ENCODE measurements at places on chromosomes 4 and X. TPM values are rescaled to one million over a fixed set of nuclear protein-coding genes. Genes with fewer than 3 reads are reported as not detected.

SPANXD gene
- total RNA-seq = not detected

- no peak for DNase-seq
Observed at GRCh38 chrX:148913971-148914370, 413.6 kb downstream of the AFF2 start.

DNA sequence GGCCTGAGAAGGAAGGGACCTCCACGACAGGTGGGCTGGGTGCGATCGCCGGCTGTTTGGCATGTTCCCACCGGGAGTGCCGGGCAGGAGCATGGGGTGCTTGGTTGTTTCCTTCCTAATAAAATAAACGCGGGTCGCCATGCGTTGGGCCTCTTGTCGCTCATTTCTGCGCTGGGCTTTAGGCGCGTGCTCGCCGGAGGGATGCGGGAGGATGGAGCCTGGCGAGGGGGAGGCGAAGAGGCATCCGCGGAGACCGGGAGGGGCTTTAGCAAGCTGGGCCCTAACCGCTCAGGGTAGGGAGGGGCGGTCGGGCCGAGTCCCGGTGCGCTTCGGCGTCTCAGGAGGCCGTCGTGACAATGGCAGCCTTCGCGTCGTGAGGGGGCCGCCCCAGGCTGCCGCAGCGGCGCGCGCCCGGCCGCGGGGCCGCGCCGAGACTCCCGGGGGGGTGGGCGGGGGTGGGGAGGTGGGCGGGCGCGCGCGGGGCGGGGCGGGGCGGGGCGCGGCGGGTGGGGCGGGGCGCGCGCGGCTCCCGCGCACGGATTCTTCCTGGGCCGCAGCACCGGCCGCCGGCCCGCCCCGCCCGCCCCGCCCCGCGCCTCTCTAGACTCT lies 476 bp upstream of the GDI1 start:
- peak; percentile 37 for DNase-seq

CCDC160 gene
- not detected for total RNA-seq

IL21 gene
- 35.0 TPM for total RNA-seq

- DNase-seq = no peak
Observed at GRCh38 chr4:106444557-106444956, 76.0 kb upstream of the GIMD1 start.

DNA sequence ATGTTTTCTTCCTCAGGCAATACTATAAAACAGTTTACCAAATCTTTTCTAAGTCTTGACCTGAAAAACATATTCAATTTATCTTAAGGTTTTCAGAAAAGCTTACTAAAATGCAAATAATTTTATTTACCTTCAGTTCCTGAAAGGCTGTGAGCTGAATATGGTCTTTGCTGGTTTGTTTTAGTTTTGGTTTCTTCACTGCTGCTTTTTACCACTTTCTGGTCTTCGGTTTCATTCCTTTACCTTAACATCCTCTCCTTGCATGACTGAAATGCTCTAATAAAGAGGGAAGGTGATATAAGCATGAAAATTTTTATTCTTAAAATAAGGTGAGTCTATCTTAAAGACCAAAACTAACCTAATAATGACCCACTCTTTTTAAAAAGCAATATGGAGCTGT lies 97.1 kb upstream of the NRK start:
- DNase-seq = no peak

GRCh38 chr4:22072240-22072639 lies 123.7 kb upstream of the KCNIP4 start:
- DNase-seq = no peak

DNA sequence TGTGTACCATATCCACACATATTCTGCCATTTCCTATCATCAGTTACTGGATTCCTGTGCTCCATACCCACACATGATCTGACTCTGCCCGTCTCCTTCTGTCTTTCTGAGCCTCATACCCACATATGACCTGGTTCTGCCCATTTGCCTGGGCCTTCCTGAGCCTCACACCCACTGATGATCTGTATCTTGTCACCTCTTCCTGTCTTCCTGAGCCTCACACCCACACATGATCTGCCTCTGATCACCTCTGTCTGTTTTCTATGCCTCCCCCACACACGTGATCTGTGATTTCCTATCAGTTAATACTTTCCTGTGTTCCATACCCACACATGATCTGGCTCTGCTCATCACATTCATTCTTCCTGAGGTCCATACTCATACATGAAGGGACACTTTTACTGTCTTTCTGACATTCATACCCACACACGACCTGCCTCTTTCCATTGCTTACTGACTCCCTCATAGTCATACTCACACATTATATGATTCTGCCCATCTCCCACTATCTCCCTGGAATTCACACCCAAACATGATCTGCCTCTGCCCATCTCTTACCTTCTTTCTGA lies 32.5 kb downstream of the SCML1 start:
- no peak for DNase-seq

DNA sequence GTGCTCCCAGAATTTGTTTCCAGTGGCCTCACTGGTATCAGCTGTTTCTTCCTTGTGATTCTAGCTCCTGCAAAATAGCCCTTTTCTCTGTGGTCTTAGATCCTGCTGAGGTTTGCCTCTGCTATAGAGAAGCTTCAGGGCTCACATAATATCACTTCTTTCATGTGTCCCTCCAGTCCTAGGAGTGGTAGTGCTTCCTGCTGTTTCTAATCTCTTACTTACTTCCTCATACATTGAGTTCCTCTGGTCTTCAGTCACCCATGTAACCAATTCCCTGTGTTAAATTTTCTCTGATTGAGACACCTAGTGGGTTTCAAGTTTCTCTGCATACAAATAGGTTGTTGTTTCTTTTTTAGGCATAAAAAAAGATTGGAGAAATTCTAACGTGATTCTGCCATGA lies 1567.9 kb downstream of the ARAP2 start:
- no peak for DNase-seq

GRCh38 chrX:109218761-109219160 lies 263.1 kb downstream of the GUCY2F start:
- DNase-seq = no peak

DNA sequence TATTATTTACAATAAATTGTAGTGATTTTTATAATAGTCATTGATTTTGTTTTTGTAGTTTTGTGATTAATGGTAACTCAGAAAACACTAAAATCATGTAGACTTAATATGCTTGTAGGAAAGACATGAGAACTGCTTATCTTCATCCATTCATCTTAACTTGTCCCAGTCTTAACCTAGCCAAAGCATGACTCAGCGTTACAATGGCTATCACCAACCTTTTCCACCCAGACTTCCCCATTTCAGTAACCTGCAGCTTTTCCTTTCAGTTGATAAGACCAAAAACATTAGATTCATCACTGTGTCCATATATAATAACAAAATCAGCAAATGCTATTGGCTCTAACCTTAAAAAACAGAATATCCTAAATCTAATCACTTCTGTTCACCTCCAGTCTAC lies 106.2 kb upstream of the KLF8 start:
- no peak for DNase-seq

GRCh38 chr4:16225863-16226815 lies at the start of gene TAPT1:
Gene TAPT1, minus strand, starts transcription at chr4:16226471. Its CDS starts 14 bp downstream, at chr4:16226457.
- DNase-seq = peak; percentile 74

ACSL1 gene
- 28.3 TPM for total RNA-seq

DNA sequence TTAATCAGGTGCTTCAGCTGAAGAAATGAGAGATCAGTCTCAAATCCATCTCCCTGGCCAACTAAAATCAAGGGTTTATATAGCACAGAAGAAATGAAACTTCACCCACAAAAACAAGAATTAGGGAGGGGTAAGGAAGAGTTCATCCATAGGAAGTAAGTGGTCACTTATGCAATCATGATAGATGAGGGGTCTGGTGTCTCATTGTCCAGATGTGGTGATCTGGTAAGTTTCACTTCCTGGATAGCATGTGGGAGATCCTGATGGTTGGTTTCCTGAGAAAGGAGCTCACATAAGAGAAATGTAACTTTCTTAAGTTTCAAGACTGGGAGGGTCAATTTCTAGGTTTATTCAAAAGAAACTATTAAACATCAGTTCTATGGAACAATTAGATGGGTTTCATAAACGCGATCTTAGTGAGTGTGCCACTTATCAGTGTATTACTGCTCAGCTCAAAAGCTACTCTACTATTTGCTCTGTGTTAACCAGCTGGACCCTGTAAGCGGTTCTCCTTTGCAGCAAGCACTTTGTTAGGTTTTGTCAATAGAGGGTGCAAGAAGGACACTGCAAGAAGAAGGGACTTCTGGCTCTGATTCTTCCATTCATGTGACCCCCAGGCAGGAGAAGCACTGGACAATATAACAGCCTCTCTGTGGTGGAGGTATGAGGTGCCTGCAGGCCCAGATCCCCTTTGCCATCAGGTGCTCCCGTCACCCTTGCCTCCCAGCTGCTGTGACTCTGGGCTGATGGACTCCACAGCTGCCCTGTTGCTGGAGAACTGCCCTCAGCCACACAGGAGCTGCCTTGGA lies 35.4 kb upstream of the HPSE start:
- DNase-seq = no peak

- DNase-seq = no peak
Observed at GRCh38 chr4:139054791-139055505, 39.4 kb downstream of the NOCT start.

SLC7A11 gene
- total RNA-seq = 0.63 TPM

- no peak for DNase-seq
Observed at GRCh38 chr4:5365071-5366008, 314.1 kb downstream of the STK32B start.

DNA sequence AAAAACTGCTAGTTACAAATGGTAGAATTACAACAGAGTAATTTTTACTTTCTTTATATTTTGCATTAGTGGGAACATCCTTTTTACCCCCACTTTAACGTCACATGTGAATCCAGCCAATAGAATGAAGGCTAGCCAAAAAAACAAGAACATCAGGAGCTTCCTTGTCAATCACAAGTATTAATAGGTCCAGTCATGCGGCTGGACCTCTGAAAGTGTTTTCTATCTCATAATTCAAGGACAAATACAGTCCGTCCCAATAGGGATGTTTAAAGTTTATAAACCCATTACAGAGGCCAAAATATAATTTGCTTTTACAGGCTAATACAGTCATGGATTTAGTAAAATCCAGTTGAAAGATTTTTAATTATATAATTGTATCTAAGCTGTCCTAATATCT lies 110.7 kb downstream of the APBB2 start:
- DNase-seq = no peak

DNA sequence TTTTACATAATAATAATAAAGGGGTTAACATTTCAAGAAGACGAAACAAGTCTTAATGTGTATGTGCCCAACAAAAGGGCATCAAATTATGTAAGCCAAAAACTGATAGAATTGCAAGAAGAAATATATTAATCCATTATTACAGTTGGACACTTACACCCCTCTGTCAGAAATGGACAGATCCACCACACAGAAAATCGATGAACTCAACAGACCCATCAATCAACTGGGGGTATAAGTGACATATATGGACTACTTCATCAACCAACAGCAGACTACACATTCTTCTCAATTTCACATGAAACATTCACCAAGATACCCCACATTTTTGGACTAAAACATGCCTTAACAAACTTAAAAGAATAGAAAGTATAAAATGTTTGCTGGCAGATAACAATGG lies 183.8 kb downstream of the COL25A1 start:
- DNase-seq = no peak

GRCh38 chr4:67725132-67725531 lies 24.2 kb upstream of the UBA6 start:
- no peak for DNase-seq

MXRA5 gene
- 0.03 TPM for total RNA-seq

DNA sequence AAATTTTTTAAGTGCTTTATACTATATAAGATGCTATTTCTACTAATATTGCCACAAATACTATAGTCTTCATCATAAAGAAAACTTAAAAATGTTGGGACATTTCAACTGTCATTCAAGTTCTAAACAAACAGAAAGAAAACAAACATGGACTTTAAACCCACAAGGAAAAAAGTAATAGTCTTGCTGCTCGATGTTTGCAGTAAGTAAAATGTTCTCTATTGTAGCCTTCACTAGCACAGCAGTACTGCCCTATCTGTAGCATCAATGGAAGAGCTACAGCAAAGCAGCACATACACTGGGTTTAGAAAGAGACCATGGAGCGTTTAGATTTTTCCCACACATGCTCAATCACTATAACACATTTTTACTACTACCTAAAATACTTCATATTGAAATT lies 146.8 kb downstream of the KLHL13 start:
- DNase-seq = no peak

All from activated T-cell treated with anti-CD3 and anti-CD28 coated beads, Interleukin-2, amount 50 U/mL, for 4 hours (primary cell).